ENCODE measurements at places on chromosomes 1 and 21.

- no peak for DNase-seq
Observed at GRCh38 chr1:206953626-206954025, 7.4 kb upstream of the PIGR start.

DNA sequence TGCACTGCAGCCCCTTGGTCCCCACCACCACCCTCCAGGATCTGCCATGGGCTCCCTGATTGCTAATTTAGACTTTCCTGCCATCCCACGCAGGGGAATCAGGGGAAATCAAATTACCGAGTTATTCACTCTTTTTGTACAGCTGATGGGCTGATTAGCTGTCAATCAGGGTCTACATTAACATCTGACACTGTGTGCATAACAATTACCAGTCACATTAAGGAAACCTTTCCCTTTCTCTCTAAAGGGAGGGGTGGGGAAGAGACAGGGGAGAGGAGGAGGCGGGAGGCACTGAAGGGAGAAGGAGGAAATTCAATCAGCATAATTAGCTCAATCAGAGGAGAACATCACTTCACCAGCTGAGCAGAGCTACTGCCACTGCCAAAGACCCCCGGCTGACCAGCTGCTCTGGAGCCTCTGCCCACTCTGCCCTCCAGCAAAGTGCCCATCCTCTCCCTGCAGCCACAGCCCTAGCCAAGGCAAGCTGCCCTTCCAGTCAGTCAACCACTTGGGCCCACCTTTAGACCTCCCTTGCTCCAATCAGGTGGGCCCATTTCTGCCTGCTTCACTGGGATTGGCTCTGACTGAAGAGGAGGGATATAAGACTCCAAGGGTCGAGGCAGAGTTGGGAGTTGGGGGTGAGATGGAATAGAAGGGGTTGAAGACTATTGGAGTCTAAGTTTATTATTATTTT is 199.3 kb upstream of the ZC3H12A start:
- DNase-seq: no peak

DNA sequence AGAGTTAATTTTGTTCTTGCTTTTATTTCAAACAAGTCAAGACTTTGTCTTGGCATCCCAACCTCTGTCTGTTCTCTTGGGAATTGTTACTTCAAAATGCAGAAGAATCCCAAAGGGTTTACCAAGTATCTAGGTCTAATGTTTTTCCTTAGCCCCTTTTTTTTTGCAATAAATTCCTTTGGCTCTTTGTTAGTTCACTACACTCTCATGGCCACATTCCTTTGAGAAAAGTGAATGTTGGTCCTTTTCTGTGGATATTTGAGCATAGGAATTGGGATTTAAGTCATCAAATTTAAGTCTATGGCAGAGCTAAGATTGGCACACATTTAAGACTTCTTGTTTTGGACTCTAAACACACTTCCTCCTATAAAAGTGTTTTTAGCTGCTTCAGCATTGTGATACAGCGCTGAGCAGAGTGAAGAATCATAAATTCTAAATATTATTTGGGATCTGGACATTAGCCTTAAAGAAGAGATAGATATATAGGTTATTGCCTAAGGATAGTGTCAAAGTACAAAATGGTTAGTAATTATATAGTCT is 1.9 kb downstream of the BTF3L4 start:
- no peak for DNase-seq

DNA sequence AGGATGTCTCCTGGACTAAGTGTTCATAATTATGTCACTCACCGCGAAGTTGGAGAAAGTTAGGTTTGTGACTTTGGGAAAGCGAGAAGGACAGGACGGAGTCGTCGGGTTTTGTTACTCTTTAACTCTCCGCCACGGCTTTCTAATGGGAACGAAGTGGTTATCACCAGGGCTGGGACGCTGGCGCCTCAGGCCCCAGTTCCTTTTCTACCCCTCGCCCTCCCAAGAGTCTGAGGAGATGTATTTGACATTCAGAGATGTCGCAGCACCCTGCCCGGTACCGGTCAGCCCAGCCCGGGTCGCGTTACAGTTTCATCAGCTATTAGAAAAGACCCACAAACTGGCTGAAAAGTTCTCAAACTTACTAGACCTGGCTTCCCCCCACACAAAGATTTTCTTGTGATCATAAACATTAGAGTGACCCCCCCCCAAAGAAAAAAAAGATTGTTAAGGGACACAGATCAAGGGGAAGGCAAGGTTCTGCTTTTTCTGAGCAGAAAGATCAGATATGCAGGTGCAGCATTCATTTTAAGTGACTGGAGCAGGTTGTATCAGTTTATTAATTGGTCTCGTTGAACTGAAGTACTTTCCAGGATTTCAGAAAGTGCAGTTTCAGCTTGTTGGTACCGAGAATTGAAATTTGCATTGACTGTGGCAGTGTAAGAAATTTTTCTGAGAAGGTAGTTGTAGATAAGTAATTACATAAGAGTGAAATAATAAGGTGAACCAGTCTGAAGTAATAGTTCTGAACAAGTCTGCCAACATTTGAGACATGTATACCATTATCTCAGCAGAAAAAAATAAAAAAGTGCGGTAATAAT is 859 bp upstream of the ZBTB18 start:
- DNase-seq: no peak

- DNase-seq: no peak
Observed at GRCh38 chr1:2495546-2495945, 19.5 kb downstream of the PLCH2 start.

DNA sequence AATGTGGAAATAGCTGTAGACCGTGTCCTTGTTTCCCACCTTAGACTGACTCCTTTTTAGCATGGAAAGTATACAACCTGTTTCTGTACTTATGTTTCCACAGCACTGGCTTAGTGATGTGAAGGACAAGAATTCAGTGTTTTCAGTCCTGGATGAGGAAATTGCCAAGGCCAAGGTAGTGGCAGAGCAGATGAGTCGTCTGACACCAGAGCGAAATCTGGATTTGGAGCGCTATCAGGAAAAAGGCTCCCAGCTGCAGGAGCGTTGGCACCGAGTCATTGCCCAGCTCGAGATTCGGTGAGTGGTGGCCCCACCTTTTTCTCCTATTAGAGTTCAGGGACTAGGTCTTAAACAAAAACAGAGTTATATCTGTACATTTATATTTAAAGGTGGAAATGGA is 112.6 kb downstream of the MACF1 start:
- no peak for DNase-seq
